ENCODE measurements at places on chromosomes 6 and 20.

DNA sequence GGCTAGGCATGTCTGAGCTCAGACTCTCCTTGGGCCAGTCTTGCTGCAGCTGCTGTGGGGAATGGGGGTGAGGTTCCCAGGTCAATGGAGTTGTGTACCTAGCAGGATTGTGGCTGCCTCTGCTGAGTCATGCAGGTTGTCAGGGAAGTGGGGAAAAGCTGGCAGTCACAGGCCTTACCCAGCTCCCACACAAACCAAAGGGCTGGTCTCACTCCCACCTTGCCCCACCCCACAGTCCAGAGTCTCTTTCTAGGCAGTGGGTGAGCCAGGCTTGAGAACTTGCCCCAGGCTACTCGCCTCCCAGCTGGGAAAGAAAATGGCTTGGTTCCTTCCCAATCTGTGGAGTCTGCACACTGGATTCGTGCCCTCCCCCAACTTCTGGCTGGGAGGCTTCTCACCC, 65.7 kb downstream of the SCP2D1 start:
- DNase-seq, result no peak

DNA sequence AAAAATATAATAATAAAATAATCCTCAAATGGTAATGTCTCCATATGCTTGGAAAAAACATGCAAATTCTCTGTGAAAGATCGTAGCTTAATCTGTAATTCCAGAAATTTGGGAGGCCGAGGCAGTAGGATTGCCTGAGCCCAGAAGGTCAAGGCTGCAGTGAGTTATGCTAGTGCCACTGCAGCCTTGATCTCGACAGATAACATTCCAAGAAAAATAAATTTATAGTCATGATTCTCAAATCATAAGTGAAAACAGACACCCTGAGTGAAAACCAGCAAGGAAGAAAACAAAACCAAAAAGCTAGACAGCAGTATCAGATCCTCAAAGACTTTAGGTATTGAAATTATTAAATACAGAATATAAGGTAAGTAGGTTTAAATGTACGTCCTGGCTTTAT, 3.8 kb upstream of the MUC21 start:
- DNase-seq, result no peak

DNA sequence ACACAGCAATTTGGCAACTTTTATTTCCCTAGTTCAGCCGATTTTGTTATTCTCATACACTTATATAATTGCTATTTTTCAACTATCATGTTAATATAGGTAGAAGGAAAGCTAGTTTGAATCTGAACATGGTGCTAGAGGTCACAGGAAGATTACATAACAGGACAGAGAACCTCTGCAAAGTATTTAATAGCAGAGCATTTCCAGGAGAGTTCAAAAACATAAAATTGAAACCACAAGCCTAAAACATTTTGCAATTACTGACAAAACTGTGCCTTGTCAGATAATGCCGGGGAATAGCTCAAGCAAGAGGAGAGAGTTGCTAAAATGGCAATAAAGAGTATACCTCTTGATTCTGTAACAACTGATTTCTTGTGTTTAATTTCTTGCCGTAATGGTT, 70.8 kb downstream of the TFAP2B start:
- no peak for DNase-seq

DNA sequence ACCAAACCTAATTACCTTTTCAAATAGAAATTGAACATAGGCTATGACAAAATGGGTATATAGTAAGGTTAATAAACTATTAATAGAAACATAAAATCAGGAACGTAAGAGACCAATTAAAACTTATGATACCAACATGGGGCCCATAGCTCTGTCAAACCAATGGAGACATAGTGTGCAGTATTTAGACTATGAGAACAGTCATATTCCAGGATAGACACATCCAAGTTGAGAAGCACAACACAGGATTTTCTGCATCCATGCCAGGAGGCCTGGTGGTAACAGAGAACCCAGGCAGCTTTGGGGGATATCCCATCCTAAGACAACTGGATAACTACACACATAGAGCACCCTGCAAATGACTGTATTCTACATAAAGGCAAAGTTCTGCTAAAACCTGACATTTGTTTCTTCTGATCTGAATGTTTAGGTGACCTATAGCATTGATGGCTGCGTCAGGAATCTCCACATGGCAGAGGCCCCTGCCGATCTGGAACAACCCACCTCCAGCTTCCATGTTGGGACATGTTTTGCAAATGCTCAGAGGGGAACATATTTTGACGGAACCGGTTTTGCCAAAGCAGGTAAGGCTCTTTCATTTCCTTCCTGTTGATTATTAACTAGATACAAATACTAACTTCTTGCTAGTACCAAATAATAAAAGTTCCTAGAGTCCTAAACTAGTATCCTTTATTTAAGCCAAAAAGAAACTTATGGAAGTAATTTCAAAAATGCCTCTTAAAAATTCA, 202.7 kb downstream of the ARHGAP18 start:
- DNase-seq, result no peak

DNA sequence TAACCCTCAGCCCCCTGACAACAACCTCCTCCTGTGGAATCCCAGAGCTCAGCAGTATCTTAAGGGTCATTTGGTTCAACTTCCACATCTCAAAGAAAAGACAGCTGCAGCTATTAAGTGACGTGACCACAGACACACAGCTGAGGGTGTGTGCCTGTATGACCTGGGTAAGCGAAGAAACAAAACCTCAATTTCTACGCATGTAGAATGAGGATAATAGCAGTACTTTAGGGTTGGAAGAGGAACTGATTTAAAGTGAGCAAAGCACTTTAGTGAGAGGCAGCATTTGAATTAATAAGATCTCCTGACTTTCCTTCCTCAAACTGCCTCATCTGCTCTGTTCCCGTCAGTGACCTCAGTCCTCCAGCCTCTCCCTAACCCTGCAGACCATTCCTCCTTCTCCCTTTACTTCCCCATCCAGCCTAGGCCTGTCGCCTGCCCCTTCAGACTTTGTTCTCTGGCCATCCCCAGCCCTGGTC, 6.8 kb upstream of the ARMC2 start:
- DNase-seq, result no peak

DNA sequence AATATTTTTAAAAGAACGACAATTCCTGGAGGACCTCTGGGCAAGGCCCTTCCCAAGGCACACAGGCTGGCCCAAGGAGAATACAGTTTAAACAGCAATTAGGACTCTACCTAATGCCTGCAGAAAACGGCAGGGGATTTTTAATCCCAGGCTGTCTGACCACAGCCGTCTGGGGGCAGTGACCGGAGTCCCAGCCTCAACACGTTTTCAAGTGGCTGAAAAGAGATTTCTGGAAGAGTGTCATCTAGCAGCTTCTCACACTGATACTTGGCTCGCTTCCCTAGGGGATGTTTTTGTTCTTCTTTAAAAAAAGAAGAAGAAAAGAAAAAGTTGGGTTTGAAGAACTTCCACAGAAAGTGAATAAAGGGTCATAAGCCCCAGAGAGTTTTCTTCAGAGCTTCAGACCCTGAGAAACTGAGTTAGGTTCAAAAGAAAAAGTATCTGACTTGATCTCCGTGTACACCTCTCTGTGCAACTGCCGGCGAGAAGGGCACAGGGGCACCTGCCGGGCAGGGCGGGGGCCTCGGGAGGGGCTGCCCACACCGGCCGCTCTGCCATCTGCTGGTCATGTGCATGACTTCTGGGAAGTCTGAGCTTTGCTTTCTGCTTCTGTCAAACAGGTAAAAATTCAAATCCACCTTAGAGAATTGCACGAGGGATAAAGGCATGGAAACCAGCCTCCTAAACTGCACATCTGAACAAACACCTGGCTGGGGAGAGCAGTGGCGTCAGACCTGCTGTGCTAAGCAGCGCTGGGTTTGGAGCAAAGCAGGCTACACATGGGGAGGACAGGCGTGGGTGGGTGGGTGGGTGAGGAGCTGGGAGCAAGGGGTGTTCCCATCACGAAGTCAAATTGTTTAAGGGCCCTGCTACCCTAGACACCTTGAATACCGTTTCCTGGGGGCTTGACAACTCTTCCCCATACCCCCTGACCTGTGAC, 33.0 kb downstream of the RRBP1 start:
- DNase-seq, result no peak

DNA sequence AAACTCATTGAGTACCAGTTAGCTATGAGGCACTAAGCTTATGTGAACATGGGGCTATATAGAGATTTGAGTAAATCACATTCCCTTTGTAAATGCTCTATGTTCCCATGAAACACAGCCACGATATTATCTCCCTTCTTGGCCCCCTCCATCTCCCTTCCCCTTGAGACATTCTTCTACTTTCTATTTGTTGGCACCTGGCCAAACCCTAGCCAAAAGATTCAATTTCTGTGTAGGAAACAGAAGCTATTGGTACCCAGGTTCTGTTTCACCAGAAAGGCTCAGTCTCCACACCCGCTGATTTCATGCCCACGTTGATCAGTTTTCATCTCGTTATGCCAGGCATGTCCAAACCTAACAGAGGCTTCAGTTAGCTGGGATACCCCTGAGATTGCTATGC, 145.5 kb upstream of the LAMP5 start:
- no peak for DNase-seq

GRCh38 chr20:46364670-46365486, 41.5 kb downstream of the ELMO2 start:
- DNase-seq, result no peak

DNA sequence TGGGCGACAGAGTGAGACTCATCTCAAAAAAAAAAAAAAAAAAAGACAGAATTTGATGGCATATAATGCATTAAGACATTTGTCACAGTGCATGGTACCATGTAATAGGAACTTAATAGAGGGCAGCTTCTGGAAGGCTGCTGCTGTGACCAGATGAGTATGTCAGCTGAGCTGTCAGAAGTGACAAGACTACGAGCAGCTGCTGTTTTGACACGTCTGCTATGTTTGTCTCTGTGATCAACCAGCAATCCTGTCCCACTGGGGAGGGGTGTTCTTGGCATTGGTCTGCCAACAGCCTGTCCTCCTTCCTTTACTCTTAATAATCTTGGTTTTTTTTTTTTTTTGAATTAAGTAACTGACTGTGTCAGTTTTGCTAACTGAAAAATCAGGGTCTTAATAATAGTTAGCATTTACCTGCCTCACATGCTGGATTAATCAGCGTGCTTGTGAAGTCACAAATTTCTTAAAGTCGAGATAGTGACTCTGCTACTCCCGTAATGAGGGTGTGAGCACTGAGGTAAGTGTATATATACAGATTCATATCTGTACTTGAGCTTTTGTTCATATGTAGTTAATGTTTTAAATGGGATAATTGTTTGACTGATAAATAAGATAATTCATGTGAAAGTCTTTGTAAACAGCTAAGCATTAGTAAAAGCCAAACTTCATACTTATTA, 152.4 kb downstream of the BMP2 start:
- no peak for DNase-seq

DNA sequence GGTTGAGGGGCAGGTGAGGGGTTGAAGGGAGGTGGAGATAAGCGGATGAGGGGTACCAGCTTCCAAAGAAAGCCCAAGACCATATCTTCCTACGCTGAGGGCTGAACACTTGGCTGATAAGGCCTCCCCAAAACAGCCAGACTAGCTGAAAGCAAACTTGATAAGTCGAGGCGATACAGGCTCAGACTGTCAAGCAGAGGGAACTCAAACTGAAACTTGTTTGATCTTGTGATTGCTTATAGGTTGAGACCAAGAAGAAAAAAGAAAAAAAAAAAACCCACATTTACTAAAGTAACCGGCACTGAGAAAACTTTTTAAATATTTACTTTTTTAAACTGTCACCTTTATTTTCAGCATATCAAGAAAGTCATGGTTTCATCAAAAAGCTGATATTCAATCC, 73.6 kb downstream of the TRERF1 start:
- DNase-seq, result no peak

GRCh38 chr6:14120546-14120945, 3.0 kb downstream of the CD83 start:
- peak; percentile 17 for DNase-seq

DNA sequence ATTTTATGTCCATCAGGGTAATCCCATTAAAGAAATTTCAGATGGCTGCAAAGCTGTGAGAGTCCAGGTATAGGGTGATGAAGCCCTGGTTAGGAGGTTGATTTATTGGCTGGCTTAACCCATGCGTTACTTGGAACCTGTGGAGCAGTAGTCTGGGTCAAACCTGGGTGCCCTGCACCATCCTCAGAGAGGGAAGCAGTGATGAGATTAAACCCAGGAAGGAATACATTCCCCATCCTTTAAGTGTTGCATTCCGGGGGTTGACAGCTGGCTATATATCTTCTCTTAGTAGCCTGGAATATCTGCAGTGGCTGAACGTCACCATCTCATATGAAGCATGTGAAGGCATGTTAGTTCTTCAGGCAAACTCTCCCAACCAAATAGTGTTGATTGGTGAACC, 44.9 kb upstream of the JAG1 start:
- DNase-seq, result no peak

DNA sequence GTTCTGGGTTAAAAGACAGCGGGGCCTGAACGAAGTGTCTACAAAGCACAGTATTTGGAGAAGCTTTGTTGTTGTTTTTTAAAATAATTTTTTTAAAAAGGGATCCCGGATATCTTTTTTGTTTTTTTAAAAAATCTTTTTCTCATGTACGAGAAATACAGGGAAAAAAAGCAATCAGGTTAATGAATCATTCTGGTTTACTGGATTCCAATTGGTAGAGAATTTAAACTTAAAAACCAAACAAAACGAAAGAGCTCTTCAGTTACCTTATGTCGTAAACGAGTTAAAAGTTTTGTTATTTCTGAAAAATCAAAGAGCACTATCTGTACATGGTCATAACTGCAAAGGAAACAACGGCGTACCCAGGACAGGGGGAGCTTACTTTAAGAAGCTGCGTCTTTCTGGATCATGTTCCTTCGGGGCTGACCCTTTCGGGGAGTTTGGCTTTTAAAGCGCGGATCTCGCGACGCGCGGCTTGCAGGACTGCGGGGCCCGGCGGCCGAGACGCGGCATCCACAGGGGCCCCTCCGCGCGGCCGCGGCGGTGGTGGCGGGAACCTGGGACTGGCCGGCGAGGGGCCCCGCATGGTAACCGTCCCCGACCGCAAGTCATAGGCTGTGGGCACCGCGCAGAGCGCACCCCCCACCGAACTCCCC, 927 bp downstream of the IL20RA start:
- peak; percentile 29 for DNase-seq

GRCh38 chr6:138690975-138691594, 82.5 kb upstream of the CCDC28A start:
- no peak for DNase-seq

DNA sequence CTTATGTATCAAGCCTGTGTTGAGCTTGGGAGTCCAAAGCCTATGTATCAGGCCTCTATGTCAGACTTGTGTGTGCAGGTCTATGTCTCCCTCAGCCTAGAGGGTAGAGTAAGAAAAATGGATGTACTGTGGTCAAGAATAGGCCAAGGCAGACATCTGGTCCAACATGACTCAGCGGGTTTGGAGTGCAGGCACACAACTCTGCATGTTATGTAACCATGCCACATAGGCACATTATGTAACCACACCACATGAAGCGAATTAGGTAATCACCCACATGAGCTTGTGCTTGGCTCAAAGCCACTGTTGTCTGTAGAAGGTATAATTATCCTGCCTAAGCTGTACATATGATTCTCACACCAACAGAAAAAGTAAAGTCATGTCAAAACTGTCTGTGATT, 1190.5 kb upstream of the EYS start:
- DNase-seq, result peak; percentile 38

Measured in AG10803 (cell line).